Muscle of arm (tissue), 14 donors: ENCODE measurements at places on chromosomes 4 and X. TPM values are rescaled to one million over a fixed set of nuclear protein-coding genes. Genes with fewer than 3 reads are reported as not detected.

DNA sequence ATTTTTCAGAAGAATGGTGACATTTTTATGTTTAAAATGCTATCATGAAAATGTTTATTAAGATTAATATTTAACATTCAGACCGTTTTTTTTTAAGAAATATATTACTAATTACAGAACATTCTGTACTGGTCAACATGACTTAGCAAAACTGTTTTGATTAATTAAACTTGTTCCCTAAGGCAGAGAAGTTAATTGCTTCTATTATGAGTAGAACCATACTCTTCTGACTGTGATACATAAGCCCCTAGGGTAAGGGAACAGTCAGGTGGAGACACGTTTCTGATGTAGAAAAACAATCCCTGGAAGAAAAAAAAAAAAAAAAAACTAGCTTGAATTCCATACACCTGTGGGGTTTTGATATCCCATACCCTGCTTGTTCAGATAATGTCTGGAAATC is 97.4 kb downstream of the GPM6A start:
- no peak for DNase-seq

- no peak for DNase-seq
Observed at GRCh38 chrX:108270280-108270679, 167.9 kb downstream of the COL4A6 start.

- DNase-seq = no peak
Observed at GRCh38 chr4:2408401-2408958, 10.0 kb downstream of the ZFYVE28 start.

GRCh38 chr4:898869-899555 is 33.1 kb downstream of the GAK start:
- DNase-seq = no peak

DNA sequence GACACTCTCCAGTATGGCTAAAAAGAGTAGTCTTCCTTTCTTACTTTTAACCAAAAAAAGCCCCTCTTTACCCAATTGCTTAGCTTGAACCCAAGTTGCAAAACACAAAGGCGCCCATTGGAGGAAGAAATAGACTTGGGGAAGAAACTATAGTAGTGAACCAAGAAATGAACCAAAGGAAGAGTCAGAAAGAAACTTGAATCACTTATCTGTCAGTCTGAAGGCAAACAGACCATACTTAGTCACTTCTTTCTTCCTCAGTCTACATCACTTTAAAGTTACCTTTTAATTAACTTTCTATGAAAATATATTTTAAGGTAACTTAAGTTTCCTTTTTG is 161.4 kb upstream of the GIMD1 start:
- DNase-seq = no peak

- DNase-seq = no peak
Observed at GRCh38 chr4:149831656-149832208, 16.1 kb upstream of the IQCM start.

- no peak for DNase-seq
Observed at GRCh38 chrX:23811108-23811651, 28.2 kb downstream of the SAT1 start.

DNA sequence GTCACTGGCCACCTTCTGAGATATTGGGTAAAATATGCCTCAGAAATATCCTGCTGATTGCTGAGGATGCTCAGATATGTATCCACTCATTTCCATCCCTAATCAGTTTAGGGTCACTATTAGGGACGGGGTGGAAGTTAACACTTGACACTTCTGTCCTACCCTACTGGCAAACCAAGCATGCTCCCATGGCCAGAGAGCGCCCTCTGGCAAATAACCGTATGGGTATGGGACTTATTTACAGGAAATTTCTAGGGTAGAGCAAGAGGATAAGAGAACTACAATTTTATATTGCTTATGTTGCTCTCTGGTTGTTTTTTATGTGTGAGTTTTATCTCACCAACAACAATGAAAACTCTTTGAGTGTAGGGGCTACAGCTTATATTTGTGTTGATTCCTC is 86.8 kb upstream of the TSPAN7 start:
- no peak for DNase-seq

DNA sequence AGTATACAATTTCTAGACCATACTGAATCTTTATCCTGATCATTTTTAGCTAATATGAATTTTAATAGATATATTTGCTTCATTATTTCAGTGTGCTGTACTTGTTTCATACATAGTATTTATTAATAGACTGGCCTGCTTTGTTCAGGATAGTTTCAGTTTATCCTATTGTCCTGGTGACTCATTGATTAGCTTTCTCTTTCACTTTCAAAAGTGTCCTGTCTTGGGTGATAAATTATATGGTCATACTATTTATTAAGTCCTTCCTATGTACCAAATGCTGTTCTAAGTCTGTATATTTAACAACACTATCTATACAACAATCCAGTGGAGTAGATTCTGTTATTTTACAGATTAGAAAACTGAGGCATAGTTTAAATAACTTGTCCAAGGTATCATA is 153.8 kb upstream of the RAPGEF2 start:
- no peak for DNase-seq

DNA sequence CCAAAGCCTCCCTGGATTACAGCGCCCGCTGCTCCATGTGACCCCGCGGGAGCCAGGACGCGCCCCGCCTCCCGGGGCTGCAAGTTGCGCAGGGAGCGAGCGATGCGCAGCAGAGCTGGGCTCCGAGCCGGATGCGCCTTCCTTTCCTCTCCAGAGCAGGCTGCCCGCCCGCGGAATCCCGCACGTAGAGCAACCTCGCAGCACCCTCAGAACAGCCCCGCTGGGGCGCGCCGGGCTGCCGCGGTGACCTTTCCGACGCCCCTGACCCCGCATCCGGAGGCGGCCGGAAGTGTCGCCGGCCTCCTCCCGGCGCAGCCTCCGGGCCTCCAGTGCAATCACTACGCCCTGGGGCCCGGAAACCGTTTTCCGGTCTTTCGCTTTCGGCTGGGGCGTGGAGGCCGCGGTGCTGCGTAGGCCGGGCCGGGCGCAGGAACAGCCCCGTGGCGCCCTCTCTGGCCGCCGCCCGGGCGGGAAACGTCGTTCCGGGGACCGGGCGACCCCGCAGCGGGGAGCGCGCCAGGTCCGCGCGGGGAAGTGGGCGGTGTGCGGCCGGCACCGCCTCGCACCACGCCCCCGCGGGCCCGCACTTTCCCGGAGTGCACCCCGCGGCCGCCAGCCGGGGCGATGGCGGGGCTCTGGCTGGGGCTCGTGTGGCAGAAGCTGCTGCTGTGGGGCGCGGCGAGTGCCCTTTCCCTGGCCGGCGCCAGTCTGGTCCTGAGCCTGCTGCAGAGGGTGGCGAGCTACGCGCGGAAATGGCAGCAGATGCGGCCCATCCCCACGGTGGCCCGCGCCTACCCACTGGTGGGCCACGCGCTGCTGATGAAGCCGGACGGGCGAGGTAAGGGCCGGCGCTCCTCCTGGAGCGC is at the start of gene CYP4V2:
CYP4V2 (plus strand) TSS at position 368 of the 866 bp plus-strand sequence; CDS start at position 625, 257 bp downstream.
- DNase-seq = peak; percentile 61

- DNase-seq = no peak
Observed at GRCh38 chrX:151099001-151099400, 77.4 kb upstream of the GPR50 start.

GRCh38 chr4:81919810-81920209 is 448.1 kb upstream of the RASGEF1B start:
- DNase-seq = no peak

GRCh38 chr4:8557151-8558076 is 22.8 kb upstream of the GPR78 start:
- DNase-seq = no peak

DNA sequence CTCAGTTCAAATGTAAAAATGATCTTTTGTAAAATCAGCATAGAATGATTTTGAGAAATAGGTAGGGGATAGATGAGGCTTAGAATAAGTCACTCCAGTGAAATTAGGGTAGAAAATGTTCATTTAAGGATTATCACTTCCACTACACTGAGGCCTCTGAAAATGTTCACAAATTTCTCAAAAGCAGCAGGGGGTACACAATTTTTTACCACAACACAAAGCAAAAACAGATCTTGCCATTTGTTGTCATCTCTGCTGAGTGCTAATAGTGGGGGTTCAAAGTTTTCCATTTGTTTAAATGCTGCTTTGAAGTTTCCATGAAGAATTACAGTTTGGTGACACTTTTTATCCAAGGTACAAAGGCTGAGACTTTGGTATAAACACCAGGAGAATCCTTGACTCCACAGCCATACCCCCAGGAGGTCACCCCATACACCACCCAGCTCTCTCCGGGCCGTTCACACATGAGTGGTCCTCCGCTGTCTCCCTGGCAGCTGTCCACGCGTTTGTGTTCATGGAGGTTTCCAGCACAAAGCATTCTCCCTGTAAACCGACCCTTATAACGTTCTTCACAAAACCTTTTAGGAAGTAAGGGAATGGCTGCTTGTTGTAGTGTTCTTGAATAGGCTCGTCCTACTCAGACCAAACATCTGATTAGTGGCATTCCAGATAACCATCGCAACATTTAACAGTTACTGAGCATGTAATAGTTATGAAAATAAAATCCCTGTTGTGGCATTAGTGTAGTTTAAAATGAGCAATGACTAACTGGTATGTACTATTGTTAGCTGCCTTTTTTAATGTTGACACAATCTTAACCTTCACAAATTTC is 71.0 kb downstream of the PRSS12 start:
- DNase-seq = no peak

- no peak for DNase-seq
Observed at GRCh38 chr4:185364886-185365285, 30.8 kb downstream of the LRP2BP start.

- DNase-seq = no peak
Observed at GRCh38 chrX:84336646-84337045, 148.6 kb upstream of the RPS6KA6 start.

DNA sequence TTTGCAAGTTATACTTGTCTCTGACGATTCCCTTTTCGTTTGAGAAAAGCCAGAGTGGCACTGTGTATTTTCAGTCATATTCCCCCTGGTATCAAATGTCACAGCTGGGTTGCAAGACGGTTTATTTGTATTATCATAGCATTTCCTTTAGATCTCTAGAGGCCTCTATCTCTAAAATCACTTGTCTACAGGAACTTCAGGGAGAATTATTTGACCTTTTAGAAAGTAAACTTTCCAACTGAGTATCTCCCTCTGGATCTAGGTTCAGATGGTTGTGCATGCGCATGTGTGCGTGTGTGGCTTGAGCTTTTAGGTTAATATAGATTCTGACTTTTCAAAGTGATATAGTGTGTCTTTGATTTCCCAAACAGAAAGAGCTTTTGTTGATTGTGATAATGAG is 15.1 kb upstream of the TAB3 start:
- no peak for DNase-seq

GRCh38 chr4:113899271-113900070 is 80.0 kb downstream of the ARSJ start:
- DNase-seq = no peak

- DNase-seq = no peak
Observed at GRCh38 chr4:155885666-155886065, 17.8 kb upstream of the TDO2 start.

- no peak for DNase-seq
Observed at GRCh38 chr4:87192145-87192919, 28.1 kb downstream of the KLHL8 start.

GRCh38 chrX:130079824-130080406 is 30.4 kb downstream of the ELF4 start:
- DNase-seq = peak; percentile 73

DNA sequence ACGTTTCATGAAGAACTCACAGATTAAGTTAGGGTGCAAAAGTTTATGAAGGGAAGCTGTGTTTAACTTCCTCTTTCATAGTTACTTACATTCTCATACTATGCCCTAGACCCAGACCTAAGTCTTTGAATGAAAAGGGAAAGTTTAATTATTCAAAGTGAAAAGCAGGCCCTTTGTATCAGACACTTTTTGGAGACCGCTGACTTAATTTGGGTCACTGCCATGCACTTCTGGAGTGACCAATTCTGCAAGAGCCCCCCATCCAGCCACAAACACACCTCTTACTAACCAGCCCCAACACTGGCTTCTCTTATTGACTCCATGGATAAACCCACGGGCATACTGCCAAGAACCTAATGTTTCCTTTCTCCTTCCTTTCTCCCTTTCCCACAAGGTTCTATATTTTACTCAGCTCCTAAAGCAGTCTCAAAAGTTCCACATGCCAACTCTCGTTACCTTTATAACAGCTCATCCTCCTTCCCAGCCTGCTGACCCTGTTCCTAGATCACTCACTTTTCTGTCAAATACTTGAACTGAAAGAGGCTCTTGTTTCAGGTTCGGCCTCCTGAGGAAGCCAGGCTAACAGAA is 34.5 kb downstream of the ABCE1 start:
- peak; percentile 15 for DNase-seq

GRCh38 chr4:66741081-66741480 is 804.2 kb downstream of the CENPC start:
- DNase-seq = no peak

The MMRN1 gene
- 7.7 TPM for polyA plus RNA-seq

The KLF3 gene
- not detected for polyA plus RNA-seq

The IDH3G gene
- polyA plus RNA-seq = 45.4 TPM

The STBD1 gene
- polyA plus RNA-seq = 24.6 TPM

The CDKL2 gene
- 0.31 TPM for polyA plus RNA-seq

The FAAH2 gene
- 2.6 TPM for polyA plus RNA-seq

The ALPK1 gene
- polyA plus RNA-seq = 15.5 TPM

The PDZD4 gene
- 2.8 TPM for polyA plus RNA-seq

The NCBP2L gene
- polyA plus RNA-seq = not detected
